ENCODE measurements at places on chromosomes 3 and 15.

GRCh38 chr3:140510303-140510861 lies 167.5 kb upstream of the TRIM42 start:
- no peak for DNase-seq

- DNase-seq: no peak
Measured at GRCh38 chr15:95259965-95260364, 1028.6 kb downstream of the MCTP2 start.

- peak; percentile 87 for DNase-seq
Measured at GRCh38 chr3:114214542-114215341, 22.6 kb downstream of the ZNF80 start.

DNA sequence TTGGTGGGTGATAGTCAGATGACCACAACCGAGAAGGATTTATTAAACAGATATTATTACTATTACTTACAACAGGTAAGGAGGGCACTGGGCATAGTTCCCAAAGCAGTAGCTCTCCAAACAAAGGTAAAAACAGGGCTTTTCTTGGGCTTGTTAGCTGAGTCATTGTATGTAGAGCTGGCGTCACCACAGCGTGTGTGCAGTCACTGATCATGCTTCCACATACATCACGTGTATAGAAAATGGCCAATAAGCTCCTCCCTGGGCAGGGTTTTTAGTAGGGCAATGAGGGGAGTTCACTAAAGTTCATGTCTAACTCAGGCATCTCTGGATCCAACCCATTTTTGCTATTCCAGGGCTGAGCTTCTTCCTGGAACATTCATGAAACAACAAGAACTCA lies 5.8 kb upstream of the SAMMSON start:
- no peak for DNase-seq

GRCh38 chr15:93418566-93418965 lies 329.6 kb upstream of the RGMA start:
- no peak for DNase-seq

- DNase-seq: no peak
Measured at GRCh38 chr3:197329382-197329781, 31.0 kb upstream of the DLG1 start.

DNA sequence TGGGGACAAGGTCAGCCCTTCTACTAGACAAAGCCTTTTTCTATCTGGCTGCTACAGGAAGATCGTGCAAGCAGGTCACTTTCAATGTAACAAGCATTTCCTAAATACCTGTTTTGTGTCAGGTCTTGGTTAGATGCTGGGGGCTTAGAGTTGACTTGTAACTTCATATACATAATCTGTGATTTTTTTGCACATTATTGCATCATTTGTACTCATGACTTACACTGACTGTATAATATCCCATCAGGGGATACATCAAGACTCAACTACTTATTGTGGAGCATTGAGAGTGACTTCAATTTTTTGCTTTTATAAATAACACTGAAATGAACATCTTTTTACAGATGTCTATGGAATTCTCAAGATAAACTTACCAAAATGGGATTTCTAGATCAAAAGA lies 68.9 kb downstream of the ABTB1 start:
- DNase-seq: no peak

GRCh38 chr3:123421353-123422174 lies 27.3 kb downstream of the ADCY5 start:
- DNase-seq: no peak

DNA sequence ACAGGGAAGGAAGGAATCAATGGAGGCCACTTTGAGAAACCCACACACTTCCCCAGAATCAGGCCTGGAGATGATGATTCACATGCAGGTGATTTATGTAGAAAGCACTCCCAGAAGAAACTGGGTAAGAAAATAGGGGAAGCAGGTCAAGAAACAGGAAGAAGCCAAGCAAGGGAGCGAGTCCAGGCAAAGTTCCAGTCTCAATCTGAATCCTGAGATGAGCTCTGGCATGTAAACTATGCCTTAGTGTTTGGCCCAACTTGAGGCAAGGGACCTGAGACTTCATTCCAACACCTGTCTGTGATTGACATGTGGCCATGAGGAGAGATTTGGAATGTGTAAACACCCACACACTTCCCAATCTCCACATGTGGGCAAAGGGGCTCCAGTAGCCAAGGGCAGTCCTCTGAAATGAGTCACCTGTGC lies 61.6 kb upstream of the CTNNB1 start:
- DNase-seq: no peak

- peak; percentile 82 for DNase-seq
Measured at GRCh38 chr15:31265871-31266711, 60.5 kb upstream of the KLF13 start.

DNA sequence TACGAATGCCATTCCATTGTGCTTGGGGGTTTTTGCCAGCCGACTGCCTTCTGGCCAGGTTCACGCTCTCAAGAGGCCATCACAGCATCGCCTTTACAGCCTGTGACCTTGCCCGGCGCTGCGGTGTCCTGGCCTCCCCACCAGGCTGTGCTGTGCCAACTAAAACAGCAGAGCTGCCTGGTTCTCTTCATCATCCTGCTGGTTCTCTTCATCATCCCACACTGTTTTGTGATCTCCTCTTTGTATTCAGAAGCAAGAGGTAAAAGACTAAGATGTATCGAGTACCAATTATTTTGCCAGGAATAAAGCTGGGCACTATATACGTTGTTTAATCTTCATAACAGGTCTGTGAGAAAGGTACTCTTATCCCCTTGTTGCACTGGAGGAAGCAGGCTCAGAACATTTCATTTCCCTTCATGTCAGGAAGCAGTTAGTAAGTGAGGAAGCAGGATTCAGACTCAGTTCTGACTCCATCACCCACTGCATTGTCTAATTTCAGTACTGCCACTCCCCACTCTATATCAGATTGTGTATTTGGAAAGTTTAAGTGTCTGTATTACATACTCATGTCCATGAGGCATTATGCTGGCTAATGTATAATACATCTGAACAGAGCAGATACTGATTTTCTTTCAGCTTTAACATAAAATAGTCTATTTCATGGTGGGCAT lies 92.7 kb downstream of the LRRC28 start:
- DNase-seq: peak; percentile 30

- peak; percentile 82 for DNase-seq
Measured at GRCh38 chr15:44308415-44308814, 19.9 kb downstream of the GOLM2 start.

DNA sequence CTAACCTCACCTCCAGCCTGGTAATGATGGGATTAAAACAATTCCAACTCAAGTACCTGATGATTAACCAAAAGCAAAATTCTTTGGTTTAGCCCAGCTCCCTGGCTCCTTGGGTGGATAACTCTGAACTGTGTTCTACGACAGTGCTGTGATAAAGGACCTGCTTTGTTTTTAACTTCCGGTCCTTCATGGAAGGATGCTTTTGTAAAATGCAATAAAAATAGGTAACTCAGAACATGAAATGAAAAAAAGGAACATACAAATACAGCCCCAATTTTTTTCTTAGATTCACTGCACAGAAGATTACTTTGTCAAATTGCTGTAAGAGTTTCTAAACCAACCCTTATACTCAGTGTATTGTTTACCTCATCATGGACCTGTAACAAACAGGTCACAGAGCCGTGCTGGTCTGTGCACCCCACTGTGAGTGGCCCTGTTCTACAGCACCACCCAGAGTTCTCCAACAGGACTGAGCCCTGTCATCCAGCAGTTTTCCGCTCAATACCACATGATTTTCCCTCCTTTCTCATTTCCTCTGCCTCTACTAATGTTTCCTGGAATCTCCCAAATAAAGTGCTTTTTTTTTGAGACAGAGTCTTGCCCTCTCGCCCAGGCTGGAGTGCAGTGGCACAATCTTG lies 4.9 kb upstream of the PCYT1A start:
- no peak for DNase-seq

- DNase-seq: peak; percentile 58
Measured at GRCh38 chr3:13896473-13897154, 16.7 kb upstream of the WNT7A start.

- no peak for DNase-seq
Measured at GRCh38 chr3:28124882-28125281, 116.5 kb upstream of the CMC1 start.

DNA sequence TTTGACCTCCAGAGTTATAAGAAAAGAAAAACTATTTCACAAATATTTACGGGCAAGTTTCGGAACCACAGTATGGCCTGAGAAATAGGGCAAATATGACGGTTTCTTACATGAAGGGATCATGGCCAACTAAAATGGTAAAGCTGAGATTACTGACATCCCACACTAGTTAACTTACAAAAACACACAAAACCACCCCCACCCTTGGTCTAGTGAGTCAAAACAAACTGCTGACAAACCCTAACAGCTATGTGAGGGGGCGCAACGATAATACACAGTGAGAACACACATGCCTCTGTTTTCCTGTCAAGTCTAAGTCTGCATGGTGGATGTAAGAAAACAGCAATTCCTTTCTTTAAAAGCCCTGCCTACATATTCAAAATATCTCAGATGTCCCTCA lies 32.3 kb downstream of the CBLB start:
- peak; percentile 82 for DNase-seq

DNA sequence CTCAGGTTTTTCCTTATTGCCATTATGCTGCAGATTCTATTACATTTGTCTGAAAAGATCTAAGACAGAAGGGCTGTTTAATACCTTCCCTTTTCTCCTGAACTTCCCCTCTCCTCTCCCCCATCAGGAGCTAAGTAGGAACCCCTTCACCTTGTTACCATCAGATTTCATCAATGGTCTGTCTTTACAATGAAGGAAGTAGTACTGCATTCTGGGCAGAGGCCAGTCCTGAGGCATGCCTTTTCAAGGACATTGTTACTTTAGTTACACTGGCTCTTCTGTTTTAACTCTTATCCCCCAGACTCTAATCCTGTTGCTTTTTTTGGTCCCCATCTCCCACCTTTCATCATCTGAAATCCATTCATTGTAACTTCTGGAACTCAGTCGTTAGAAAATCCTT lies 8.1 kb downstream of the CTNNB1 start:
- DNase-seq: no peak

DNA sequence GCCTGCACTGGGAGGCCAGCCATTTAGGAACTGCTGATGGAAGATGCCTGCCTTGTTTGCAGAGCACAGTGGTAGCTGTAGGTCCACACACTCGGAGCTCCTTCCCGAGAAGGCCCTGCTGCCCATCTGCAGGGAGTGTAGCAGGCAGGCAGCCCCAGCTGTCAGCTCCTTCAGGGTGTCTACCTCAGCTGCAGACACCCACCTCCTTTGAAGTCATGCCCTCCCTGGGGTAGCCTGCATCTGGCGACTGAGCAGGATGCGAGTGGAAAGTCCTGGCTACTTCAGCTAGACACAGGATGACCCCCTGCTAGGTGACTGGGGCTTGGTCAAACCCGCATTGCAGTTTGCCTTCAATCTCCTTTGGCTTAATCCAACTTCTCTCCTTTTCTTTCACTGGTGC lies 93.2 kb upstream of the TLE3 start:
- no peak for DNase-seq

- DNase-seq: no peak
Measured at GRCh38 chr3:193970773-193971206, 165.2 kb upstream of the HES1 start.

Data from activated CD4-positive, alpha-beta T cell treated with anti-CD3 and anti-CD28 coated beads, Interleukin-2, Interleukin-4, amounts not matched to agents 100 ng/mL and 50 ng/mL, durations not matched to agents 16 hours and 8 hours (primary cell).